ENCODE measurements at places on chromosomes 4 and X. TPM values are rescaled to one million over a fixed set of nuclear protein-coding genes. Genes with fewer than 3 reads are reported as not detected.

TAF7L gene
- 0.26 TPM for total RNA-seq

ZFP92 gene
- 0.13 TPM for total RNA-seq

MEPE gene
- not detected for total RNA-seq

EPGN gene
- 0.13 TPM for total RNA-seq

PTCHD1 gene
- total RNA-seq, result not detected

LUZP4 gene
- total RNA-seq, result not detected

STIM2 gene
- total RNA-seq, result 15.4 TPM

IL15 gene
- 1.3 TPM for total RNA-seq

PITX2 gene
- total RNA-seq, result not detected

PDLIM3 gene
- 2.7 TPM for total RNA-seq

CDX4 gene
- not detected for total RNA-seq

AREG gene
- total RNA-seq, result not detected

PLA2G12A gene
- total RNA-seq, result 16.1 TPM

PROM1 gene
- not detected for total RNA-seq

TBCK gene
- total RNA-seq, result 102 TPM

APBB2 gene
- total RNA-seq, result 36.5 TPM

MAGEA12 gene
- total RNA-seq, result not detected

BEND2 gene
- not detected for total RNA-seq

SORBS2 gene
- 55.7 TPM for total RNA-seq

CASP6 gene
- total RNA-seq, result 22.7 TPM
